Bronchus fibroblast of lung (primary cell): ENCODE measurements at places on chromosomes 5 and 9. TPM values are rescaled to one million over a fixed set of nuclear protein-coding genes. Genes with fewer than 3 reads are reported as not detected.

OCLN gene
- total RNA-seq, result 3.5 and 4.2 TPM in 2 replicates

SLC24A2 gene
- total RNA-seq, result not detected in 2 replicates

GPSM1 gene
- 99.4 and 110 TPM in 2 replicates for total RNA-seq

C1QTNF3 gene
- 0.34 and 0.59 TPM in 2 replicates for total RNA-seq

INSL6 gene
- total RNA-seq, result not detected in 2 replicates

PTGER4 gene
- total RNA-seq, result 26.6 and 34.1 TPM in 2 replicates

OR13C8 gene
- not detected in 2 replicates for total RNA-seq

ASPN gene
- total RNA-seq, result not detected in 2 replicates

EHMT1 gene
- 47.4 and 55.1 TPM in 2 replicates for total RNA-seq

CD72 gene
- total RNA-seq, result 0.50 and 1.0 TPM in 2 replicates

CDKN2B gene
- total RNA-seq, result 9.6 and 10.4 TPM in 2 replicates

C8G gene
- total RNA-seq, result not detected in 2 replicates

FOCAD gene
- total RNA-seq, result 38.5 and 44.9 TPM in 2 replicates

PDE6A gene
- total RNA-seq, result not detected in 2 replicates

TUSC1 gene
- 10.7 and 15.1 TPM in 2 replicates for total RNA-seq

ANKRD31 gene
- under 0.01 TPM in 2 replicates for total RNA-seq

GALT gene
- total RNA-seq, result 15.5 and 18.5 TPM in 2 replicates

RPP25L gene
- total RNA-seq, result 33.7 and 35.5 TPM in 2 replicates

SLC27A6 gene
- 0.15 and 0.17 TPM in 2 replicates for total RNA-seq

NUTM2G gene
- not detected in 2 replicates for total RNA-seq

CFAP157 gene
- not detected in 2 replicates for total RNA-seq

GFI1B gene
- under 0.01 TPM in 1 of 2 replicates, not detected in the other for total RNA-seq

GABRB2 gene
- total RNA-seq, result not detected in 2 replicates

WWC1 gene
- total RNA-seq, result 3.1 and 4.2 TPM in 2 replicates

PCDHA8 gene
- not detected in 2 replicates for total RNA-seq

SH3GL2 gene
- total RNA-seq, result 0.30 and 0.34 TPM in 2 replicates

FAM221B gene
- total RNA-seq, result not detected in 2 replicates

MZB1 gene
- total RNA-seq, result not detected in 2 replicates

SIT1 gene
- 0.15 TPM in 1 of 2 replicates, not detected in the other for total RNA-seq

DOCK8 gene
- under 0.01 TPM in 1 of 2 replicates, not detected in the other for total RNA-seq

ADCY2 gene
- not detected in 2 replicates for total RNA-seq

ABCA1 gene
- 1.5 and 1.8 TPM in 2 replicates for total RNA-seq

LHX3 gene
- not detected in 2 replicates for total RNA-seq

PCDHGB6 gene
- 1.3 and 2.1 TPM in 2 replicates for total RNA-seq

IL9 gene
- not detected in 2 replicates for total RNA-seq

NPM1 gene
- total RNA-seq, result 1,210 and 1,448 TPM in 2 replicates

ADAMTS19 gene
- under 0.01 TPM in 1 of 2 replicates, not detected in the other for total RNA-seq

COL23A1 gene
- not detected in 2 replicates for total RNA-seq

RORB gene
- total RNA-seq, result 0.89 and 1.3 TPM in 2 replicates

SLCO4C1 gene
- 0.50 and 0.59 TPM in 2 replicates for total RNA-seq

CCDC192 gene
- not detected in 2 replicates for total RNA-seq

MYMK gene
- not detected in 2 replicates for total RNA-seq

C9orf50 gene
- 0.50 TPM in 1 of 2 replicates, not detected in the other for total RNA-seq

NAIP gene
- total RNA-seq, result 0.89 and 2.0 TPM in 2 replicates

LCNL1 gene
- total RNA-seq, result under 0.01 TPM in 1 of 2 replicates, not detected in the other

SLCO6A1 gene
- not detected in 2 replicates for total RNA-seq
